Activated CD4-positive, CD25-positive, alpha-beta regulatory T cell (primary cell): ENCODE measurements at places on chromosomes 2 and 18.

DNA sequence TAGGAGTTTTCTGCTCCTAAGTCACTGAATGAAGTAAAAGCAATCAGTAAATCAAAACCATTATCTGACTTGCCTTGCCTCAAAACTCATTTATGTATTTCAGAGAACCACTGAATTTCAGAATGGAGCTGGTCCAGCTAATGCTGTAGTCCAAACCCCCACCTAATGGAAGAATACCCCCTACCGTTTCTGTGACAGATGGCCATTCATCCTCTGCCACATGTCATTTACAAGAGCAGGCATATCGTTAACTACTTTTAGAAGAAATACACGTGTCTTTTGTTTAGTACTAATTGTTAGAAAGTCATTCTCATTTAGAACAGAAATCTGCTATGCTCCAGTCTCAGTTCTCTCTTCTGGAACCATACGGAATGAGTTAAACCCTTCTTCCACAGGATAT, 12.8 kb upstream of the GALNT5 start:
- no peak for DNase-seq

GRCh38 chr18:10909724-10910123, 239.6 kb downstream of the PIEZO2 start:
- DNase-seq, result no peak

DNA sequence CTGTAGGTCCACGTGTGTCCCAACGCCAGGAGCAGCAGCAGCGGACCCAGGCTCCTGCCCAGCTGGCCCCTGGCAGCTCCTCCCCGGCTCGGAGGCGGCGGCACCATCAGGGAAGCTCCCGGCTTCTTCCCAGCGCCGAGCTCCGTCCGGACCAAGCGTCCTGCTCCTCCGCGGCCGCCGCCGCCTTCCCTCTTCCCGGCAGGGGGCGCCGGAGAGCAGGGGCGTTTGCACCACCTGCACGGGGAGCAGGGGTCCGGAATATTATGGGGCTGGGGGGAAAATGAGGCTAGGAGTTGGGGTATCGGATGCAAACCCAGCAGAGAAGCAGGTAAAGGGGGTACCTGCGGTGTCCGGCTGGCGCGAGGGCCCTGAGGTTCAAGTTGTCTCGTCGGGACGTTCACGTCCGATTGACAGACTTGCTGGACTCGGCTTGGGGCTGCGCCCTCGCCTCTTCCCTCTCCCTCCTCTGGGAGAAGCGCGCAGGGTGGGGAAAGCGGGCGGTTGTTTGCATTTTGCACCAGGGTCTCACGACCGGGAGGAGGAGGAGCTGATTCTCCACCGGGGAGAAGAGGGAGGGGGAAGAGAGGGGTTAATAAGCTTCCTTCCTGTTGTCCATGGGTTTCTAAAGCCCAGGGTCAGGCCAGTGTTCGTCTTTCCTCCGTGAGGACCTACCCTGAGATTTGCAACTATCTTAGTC, at the start of gene CCBE1:
TSS of gene CCBE1 (minus strand) at position 188 of the 697 bp plus-strand sequence.
- DNase-seq, result no peak

DNA sequence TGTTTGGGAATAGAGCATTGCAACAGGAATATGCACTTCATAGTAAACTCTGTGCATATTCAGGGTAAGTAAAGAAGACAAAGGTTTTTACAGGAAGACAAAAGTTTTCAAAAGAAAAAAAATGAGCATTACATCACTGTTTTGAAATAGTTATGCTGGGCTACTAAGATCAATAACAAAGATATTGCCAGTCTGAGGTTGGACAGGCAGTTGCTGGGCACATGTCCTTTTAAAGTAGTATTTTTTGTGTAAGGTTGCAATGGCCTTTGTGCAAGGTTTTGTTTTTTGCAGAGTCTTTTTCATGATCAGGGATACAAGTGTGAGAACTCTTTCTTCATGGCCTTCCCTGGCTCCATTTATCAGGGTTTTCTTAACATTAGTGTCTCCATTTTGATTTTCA, 16.2 kb downstream of the IL1B start:
- DNase-seq, result no peak

- DNase-seq, result no peak
Measured at GRCh38 chr2:143581134-143581533, 451.9 kb downstream of the ARHGAP15 start.

GRCh38 chr2:222545823-222546795, 109.8 kb downstream of the FARSB start:
- no peak for DNase-seq

DNA sequence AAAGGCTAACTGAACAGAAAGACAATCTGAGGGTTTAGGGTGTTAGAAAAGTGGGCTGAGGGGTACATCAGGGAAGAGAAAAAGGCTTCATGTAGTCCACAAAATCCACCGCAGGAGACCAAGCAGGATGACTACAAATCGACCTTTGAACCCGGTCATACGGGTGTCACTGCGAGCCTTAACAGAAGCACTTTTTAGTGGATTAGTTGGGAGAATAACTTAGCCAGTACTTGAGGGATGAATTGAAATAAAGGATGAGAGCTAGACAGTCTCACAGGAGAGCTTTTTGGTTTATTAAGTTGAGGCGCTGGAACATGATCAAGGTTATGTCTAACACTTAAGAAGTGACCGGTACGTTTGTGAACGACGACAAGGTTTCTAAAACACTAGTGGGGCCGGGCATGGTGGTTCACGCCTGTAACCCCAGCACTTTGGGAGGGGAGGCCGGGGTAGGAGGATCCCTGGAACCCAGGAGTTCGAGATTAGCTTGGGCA, 217.7 kb downstream of the MCFD2 start:
- DNase-seq, result no peak

DNA sequence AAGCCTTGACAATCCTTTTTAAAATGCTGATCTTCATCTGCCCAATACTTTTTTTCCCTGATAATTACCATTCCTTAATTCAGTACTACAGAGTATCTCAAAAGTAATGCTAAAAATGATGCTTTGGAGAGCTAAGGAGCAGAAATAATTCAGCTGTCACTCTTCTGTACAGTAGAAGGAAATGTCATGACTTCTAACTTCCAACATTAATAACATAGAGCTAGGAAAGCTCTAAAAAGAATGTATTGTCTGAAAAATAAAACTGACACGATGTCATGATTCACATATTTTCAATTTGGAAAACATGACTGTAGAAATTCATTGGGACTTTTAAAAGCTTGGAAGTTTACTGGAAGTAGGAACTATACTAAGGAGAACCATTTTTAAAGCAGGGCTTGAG, 212.3 kb downstream of the GULP1 start:
- DNase-seq, result no peak

DNA sequence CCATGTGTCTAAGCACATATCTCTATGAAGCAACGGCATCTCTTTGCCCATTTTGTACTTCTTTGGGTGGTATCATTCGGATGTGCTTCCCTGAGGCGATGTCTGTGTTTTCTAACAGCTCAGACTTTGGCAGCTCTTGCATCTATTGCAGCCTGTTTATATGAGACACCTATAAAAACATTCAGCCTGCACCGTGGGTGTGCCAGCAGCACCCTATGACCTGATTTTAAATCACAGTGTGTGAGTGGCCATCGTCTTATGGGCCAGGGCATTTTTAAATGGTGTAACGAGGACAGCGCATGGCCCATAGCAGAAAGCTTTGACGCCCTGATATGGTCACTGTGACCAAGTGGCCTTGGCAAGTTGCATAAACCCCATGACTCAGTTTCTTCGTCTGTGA, 12.9 kb downstream of the NPAS2 start:
- DNase-seq, result no peak

DNA sequence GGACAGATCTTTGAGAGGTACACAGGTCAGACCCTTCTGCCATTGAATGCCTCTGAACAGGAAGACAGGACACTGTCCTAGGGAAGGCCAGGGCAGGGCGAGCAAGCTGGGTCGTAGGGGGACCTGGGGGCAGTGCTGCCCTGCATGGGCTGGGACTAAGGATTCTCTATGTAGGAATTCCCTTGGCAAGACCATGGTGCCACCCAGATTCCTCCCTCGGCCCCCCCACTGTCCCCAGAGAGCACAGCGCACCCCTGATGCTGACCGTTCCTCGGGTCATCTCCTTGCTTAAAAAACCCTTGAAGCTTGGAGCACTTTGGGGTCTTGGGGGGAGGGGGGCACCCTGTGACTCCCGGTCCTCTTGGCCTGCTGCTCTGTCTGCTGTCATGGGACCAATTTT, 195.1 kb downstream of the SEPTIN10 start:
- no peak for DNase-seq

- no peak for DNase-seq
Measured at GRCh38 chr2:43139501-43139900, 86.9 kb downstream of the ZFP36L2 start.

DNA sequence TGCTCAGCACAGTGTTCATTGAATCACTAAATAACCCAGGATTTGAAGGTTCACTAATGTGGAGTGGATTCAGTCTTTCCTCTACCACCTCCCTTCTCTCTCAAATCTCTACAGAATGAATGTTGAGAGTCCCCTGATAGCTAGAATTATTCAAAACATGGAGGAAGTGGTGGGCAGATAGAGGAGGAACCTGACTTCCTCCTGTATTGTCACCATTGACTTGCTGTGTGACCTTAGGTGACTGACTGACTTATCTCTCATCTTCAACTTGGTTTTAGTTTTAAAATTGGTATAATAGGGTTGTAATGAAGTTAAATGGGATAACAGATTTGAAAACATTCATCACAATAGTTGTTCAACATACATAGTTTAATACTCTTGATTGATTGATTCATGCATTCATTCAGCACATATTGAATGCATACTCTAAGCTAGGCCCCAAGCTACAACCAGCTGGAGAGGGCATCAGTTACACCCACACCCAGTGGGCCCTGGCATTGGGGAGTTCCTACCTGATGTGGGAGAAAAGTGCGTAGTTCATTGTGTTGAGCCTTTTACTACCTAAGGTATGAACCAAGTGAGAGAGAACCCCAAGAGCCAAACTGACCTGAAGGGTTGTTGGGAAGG, 96.0 kb downstream of the WDR7 start:
- DNase-seq, result no peak

DNA sequence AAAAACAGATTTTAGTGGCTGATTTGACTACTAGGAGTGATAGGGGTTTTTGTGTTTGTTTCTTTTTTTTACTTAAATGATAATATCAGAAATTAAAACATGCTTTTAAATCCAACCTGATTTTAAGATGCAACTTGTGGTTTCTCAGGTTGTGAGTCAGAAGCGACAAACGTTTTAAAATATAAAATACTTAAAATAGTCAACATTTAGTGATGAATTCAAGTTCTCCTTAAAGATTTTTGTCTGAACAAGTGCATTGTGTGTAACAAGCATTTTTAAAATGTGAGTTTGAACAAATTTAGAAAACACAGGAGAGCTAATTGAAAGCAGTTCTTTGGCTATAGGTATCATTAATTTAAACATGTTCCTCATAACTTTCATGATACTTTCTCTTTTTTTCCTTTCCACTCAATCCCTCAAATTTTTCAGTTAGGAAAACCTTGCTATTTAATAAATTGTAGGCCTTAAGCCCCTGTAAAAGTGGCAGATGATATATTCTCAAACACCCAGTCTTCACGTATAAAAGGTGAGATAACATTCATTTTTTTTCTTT, 3.6 kb downstream of the TBR1 start:
- DNase-seq, result no peak

GRCh38 chr2:218319813-218320365, 27.6 kb upstream of the TMBIM1 start:
- no peak for DNase-seq

DNA sequence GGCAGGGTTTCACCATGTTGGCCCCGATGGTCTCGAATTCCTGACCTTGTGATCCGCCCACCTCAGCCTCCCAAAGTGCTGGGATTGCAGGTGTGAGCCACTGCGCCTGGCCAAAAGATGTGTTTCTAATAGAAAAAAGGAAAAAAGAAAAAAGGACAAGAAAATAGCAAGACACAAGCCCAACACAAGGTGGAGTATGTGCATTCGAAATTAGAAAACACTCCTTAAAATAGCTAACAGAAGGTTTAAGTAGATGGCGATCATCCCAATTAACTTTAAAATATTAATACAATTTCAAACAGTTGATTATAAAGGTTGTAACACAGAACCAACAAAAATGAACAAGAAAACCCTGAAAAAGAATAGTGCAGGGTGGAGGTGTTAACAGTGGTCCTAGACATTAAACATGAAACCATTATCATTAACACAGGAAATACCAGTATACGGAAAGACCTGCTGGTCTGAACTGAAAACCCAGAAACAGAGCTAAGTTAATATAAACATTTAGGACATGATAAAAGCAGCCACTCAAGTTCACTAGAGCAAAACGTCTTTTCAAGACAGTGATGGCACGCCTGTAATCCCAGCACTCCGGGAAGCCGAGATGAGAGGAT, 57.9 kb downstream of the HDLBP start:
- no peak for DNase-seq
